ENCODE measurements at places on chromosomes 4 and X.

- DNase-seq: no peak
These were observed 40.1 kb downstream of the WFS1 start for GRCh38 chr4:6309777-6310176.

- DNase-seq: no peak
These were observed 226.7 kb downstream of the RBMX2 start for GRCh38 chrX:130628516-130628915.

GRCh38 chr4:55125087-55125721 is at the start of gene KDR:
Gene KDR (minus strand): TSS chr4:55125595. CDS start chr4:55125293, 302 bp downstream.
- no peak for DNase-seq

DNA sequence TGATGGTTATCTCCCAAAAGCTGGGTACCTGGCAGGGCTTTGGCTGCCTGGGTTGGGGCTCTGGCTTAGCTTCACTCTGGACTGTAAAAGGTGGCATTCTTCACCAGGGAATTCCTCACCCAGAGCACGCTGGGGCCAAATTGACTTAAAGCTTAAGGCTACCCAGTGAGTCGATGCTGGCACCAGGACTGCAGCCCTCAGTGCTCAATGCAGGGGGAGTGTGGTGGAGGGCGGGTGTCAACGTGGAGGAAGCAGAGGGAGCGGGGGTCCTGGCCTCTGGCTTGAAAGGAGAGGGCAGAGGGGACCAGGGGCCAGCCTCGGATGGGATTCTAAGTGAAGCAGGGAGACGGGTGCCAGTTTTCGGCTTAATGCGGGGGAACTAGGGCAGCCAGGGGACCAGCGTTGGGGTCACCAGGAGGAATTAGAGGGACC is 446 bp upstream of the FAM50A start:
- no peak for DNase-seq

DNA sequence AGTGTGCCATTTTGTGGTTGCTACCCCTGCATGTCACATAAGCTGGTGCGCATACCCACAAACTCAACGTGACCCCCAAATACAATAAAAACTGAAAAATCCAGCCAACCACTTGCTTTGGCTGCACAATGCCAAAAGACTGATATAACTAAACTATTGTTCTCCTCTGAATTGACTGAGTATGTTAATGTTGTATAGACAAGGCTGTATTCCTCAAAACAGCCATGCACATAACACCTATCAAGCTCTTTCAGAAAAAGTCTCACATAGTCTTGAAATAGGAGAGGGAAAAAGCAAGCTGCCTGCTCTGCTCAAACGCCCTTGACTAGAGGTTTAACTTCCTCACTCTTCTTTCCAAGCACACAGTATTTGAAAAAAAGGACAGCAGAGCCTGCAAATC is 126.4 kb upstream of the NOCT start:
- DNase-seq: no peak

Data from NAMALWA (cell line).